Naive B cell (primary cell): ENCODE measurements at places on chromosomes 11 and 22. TPM values are rescaled to one million over a fixed set of nuclear protein-coding genes. Genes with fewer than 3 reads are reported as not detected.

- DNase-seq = peak; percentile 65
These were observed 9.9 kb downstream of the NARS2 start for GRCh38 chr11:78564490-78565467.

- DNase-seq = no peak
These were observed 580.9 kb upstream of the B3GAT1 start for GRCh38 chr11:134992981-134993380.

DNA sequence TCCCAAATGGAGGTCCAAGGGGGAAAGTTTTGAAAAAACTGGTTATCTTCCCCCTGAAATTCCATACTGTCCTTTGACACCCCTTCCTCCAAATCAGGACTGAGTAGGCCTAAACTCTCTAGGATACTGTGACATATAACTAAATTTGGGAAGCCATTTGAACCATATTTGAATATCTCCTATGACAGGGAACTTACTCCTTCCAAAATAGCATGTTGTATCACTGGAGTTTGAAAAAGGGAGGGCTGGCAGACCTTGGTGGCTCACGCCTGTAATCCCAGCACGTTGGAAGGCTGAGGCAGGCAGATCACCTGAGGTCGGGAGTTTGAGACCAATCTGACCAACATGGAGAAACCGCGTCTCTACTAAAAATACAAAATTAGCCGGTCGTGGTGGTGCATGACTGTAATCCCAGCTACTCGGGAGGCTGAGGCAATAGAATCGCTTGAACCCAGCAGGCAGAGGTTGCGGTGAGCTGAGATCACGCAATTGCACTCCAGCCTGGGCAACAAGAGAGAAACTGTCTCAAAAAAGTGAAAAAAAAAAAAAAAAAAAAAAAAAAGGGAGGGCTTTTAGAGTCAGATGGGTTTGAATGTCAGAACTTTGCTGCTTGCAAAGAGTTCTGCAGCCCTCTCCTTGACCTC, 42.4 kb downstream of the PIK3C2A start:
- no peak for DNase-seq

MEI1 gene
- polyA plus RNA-seq = 75.0 TPM

FIBIN gene
- polyA plus RNA-seq = not detected

TCN1 gene
- not detected for polyA plus RNA-seq
